Fibroblast of pulmonary artery (primary cell): ENCODE measurements at places on chromosomes 2 and 18.

DNA sequence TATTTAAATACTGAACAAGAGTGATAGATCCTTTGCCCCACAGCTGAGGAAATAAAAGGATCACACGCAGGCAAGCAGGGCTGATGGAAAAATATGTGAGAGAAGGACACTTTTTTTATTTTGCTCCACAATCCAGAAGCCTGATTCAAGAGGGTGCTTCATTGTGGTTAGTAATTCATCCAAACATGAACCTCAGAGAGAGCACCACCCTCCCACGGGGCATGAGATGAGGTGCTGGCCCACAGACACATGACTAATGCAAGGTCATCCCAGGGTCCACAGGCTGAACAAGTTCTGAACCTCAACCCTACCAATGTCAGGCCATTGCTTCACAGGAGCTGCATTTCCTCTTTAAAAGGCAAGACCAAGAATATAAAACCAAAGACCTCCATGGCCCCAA, 239.6 kb downstream of the MREG start:
- DNase-seq = peak; percentile 93

GRCh38 chr2:172084645-172085459, 455 bp upstream of the DLX1 start:
- DNase-seq = peak; percentile 94

GRCh38 chr2:67835266-67835665, 227.5 kb downstream of the C1D start:
- no peak for DNase-seq

GRCh38 chr2:174977364-174977763, 27.8 kb downstream of the CHN1 start:
- no peak for DNase-seq

GRCh38 chr2:204645018-204645773, 99.9 kb downstream of the PARD3B start:
- DNase-seq = peak; percentile 25

GRCh38 chr18:23711426-23711825, 22.2 kb downstream of the LAMA3 start:
- DNase-seq = no peak

DNA sequence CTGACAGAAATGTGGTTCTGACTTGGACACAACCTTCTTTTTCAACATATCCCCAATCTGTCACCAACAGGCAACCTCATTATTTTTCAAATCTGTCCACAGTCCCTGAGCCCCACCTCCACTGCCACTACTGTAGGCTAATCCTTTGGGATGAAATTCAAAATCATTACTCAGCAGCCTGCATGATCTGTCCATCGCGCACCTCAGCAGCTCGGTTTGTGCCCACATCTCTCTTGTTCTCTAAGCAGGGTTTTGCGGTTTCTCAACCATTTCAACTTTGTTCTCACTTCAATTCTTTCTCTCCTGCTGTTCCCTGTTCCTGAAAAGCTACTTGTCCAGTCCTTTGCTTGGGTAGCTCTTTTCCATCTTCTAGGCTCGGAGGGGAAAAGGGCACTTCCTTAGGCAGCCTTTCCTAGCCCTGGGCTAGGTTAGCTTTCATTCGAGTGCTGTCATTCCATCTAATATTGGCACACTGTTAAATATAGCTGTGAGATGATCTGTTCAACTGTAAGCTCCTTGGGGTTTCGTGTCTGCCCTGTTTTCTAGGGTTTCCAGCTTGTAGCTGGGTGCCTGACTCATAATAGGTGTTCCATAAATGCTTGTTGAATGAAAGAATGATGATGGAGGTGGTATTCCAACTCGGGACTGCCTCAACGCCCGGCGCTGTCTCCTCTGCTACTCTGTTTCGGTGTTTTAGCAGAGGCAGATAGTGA, 653 bp upstream of the ANKAR start:
- DNase-seq = no peak

GRCh38 chr2:235314371-235314930, 179.4 kb upstream of the AGAP1 start:
- DNase-seq = no peak

- peak; percentile 74 for DNase-seq
Observed at GRCh38 chr2:28408764-28409599, 16.3 kb downstream of the FOSL2 start.

DNA sequence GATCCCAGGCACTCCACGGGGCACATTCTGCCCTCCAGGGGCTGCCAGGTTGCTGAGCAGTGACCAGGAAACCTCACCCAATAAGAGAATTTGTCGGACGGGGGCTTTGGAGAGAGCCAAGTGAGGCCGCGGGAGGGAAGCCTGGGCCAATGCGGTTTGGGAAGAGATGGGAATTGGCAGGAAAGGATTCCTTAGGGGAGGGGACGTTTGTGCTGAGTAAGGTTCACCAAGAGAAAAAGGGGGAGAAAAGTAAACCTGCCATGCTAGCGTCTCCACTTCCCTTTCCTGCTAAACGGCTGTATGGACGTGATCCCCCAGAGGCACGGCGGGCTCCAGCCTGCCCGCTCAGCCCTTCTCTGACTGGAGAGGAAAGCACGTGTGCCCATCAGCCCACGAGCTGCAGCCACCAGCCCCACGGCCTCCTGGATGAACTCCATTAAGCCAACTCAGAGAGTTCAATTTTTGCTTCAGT, 194.4 kb upstream of the ID2 start:
- no peak for DNase-seq

GRCh38 chr18:12628706-12629702, 28.9 kb downstream of the SPIRE1 start:
- DNase-seq = peak; percentile 58

- DNase-seq = no peak
Observed at GRCh38 chr2:230496891-230497290, 80.9 kb downstream of the SP100 start.

DNA sequence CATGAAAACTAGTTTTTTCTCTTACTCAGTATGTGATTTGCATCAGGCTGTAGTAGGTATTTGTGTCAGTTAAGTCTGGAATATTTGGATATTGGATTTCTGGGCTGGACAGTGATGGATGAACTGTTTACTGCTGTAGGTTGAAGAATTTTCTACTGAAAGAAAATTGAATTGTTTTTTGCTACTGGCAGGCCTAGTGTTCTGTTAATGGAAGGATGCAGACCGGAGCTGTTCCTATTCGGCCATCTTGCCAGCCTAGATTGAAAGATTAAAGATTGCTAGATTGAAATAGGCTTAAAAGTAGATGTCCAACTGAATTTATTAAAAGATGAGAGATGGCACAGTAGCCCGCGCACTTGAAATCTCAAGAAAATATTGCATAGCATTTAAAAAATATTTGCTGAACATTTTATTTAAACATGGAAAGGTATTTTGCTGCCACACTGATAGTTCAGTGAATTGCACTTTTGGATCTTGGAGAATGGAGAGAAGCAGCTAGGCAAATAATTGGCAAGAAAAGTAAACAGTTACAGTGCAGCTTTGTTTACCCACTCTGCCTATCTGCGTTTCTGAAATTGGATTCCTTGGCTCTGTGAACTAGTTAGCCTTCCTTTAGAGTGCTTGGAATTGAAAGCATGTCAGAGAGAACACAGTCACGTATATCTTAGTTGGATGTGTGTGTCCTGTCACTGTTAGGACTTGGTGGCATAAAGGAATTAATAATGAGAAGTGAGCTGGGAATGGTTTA, 54.1 kb downstream of the EPB41L5 start:
- no peak for DNase-seq

DNA sequence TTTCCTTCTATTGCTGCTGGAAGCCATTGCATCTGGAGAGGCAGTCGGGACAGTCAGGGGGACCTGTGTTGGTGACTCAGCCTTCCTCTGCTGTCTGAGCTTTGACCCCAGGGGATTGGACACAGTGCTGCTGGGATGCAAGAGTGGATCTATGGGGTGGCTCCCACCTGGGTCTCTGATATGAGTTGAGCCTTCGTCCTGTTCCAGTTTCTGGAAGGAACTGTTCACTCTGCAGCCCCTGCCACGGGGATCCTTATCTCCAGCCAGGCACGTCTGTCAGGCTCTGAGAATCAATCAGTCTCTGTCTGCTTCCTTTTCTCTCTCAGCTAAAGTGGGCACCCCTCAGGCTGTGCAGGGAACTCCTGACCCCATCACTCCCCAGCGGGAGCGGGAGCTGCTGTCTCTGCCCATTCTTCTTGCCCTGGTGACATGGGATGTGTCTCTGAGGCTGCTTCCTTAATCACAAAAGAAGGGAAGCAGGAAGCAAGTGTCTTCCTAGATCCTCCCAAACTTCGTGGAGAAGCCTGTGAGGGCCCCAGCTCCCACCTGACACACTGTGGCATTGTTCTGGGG, 51.7 kb downstream of the ARHGAP28 start:
- DNase-seq = no peak

GRCh38 chr2:85548608-85548900, 9.6 kb downstream of the MAT2A start:
- DNase-seq = no peak

DNA sequence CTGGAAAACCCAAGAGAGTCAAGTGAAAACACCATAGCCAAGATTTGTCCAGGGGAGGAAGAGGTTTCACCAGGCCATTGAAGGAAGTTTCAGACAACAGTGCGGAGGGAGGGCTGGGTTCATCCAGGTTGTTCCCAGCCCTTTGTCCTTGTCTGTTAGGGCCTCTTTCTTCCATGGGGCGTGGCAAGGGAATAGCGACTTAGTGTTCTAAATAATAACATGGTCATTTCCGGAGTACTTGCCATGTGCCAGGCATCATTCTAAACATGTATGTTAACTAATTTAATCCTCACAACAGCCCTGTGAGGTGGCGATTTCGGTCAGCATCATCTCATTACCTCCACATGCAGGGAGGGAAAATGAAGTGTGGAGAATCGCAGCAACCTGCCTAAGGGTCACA, 77.3 kb downstream of the TCF7L1 start:
- DNase-seq = no peak

DNA sequence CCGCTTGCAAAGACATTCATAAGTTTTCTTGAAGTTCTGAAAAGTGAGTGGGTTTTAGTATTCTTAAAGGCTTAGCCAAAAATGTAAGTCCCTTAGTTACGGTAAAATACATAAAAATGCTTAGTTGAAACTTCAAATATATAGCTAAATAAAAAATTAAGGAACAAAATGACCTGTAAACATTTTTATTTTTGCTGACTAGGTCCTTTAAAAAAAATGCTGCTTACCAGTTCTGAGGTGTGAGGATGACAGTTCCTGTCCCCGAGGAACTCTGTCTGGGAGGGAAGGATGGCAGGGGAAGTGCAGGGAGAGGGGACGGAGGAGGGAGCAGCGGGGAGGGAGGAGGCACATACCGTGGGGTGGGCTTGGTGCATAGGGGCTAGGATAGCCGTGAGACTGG, 102.8 kb upstream of the BCL2L11 start:
- no peak for DNase-seq

DNA sequence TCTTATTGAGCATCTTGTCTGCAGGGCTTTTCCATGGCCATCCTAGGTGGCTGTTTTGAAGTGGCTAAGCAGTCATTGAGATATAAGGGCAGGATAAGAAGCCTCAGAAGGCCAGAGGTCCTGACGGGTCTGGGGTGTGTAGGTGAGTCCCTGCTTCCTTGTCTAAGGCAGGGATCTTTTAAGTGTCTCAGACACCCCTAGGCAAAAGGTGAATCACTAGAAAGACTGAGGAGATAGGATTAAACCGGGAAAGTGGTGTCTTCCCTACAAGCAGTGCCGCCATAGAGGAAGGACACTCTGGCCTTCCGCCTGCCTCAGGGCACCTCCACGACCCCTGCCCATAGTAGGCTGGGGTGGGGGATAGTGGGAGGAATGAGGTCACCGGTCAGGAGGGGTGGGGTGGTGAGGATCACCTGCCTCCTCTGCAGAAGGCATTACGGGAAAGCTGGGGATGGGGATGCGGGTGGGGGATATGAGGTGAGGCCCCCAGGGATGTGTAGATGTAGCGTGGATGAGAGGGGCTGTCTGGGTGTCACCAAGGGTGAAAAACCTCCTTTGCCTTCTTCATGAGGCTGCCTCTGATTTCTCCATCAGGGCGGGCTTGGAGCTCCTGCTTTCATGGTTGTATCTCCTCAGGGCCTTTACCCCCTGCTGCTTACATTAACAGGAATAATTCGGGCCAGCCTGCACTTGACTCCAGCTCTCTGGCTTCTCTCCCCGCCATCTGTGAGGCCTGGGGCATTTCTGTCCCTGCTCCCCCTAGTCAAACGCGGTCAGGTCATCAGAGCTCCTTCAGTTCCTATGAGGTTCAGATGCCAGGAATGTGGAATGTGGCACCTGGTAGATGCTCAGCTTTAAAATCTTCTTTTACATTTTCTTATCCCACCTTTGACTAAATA, 244.0 kb downstream of the DYSF start:
- no peak for DNase-seq

- no peak for DNase-seq
Observed at GRCh38 chr18:42486271-42486670, 531.2 kb downstream of the PIK3C3 start.

- DNase-seq = no peak
Observed at GRCh38 chr2:105377871-105378270, 21.0 kb downstream of the FHL2 start.

GRCh38 chr2:231573096-231573495, 19.6 kb upstream of the TEX44 start:
- no peak for DNase-seq

DNA sequence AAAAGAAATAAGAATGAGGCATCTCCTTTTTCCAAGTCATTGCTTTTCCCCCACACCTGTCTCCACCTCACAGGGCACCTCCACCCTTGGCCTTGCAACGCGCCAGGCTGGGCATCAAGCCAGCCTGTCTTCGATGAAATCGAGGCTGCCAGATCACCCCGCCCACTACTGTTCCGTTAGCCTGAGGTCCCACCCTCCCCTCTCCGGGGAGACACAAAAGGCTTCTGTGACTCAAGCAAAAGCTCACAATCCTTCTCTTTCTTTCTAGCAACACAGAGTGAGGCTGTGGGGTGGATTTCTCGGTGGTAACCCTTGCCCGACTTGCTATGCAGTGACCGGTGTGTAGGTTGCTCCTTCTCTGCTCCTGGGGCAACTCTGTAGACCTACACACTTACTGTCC, 9.9 kb downstream of the TNP1 start:
- DNase-seq = peak; percentile 2

DNA sequence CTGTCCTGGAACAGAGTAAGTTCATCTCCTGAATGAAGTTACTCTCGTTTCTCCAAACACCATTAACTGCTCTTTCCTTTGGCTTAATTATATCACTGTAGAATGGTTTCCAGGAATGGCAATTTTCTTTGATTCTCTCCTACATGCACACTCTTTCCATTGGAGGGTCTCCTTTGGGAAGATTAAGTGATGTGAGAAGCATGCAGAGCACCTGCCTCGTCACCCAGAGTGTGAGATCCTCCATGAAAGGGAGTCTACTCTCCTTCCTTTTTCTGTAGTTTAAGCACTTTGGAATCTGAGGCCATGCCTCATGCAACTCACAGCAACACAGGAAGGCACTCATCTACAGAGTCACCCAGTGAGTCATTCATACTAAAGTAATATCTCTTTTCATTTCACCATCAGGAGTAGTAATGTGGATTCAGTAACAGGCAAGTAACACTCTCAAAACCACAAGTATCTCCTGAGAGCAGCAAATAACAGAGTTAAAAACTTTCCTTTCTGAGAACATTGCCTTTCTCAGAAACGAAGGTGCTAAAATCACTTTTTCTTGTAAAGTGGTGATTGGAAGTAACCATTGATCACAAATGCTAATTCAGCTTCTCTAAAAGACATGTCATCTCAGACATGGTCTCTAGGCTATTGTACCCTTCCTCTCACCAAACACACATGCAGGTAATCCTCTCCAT, 52.8 kb upstream of the IL1RL1 start:
- DNase-seq = peak; percentile 94

GRCh38 chr2:130259594-130259993, 61.4 kb upstream of the TUBA3E start:
- DNase-seq = no peak

- peak; percentile 20 for DNase-seq
Observed at GRCh38 chr2:149768320-149768799, 180.8 kb upstream of the MMADHC start.
